ENCODE measurements at places on chromosomes 3 and 15. TPM values are rescaled to one million over a fixed set of nuclear protein-coding genes. Genes with fewer than 3 reads are reported as not detected.

Gene SEMA6D
- 9.9 TPM for total RNA-seq

Gene MST1R
- total RNA-seq = 0.96 TPM

Gene XCR1
- total RNA-seq = not detected

Gene SKOR1
- total RNA-seq = under 0.01 TPM

Gene CFAP44
- total RNA-seq = 35.8 TPM

Gene GRAMD1C
- total RNA-seq = 7.5 TPM

Gene POPDC2
- total RNA-seq = 0.56 TPM

Gene KLF13
- total RNA-seq = 18.6 TPM

Gene CHL1
- not detected for total RNA-seq

Gene CFAP92
- under 0.01 TPM for total RNA-seq

Gene GNAT1
- not detected for total RNA-seq

Gene TGM4
- total RNA-seq = not detected

Gene WDR49
- under 0.01 TPM for total RNA-seq

Gene ATP6V1A
- total RNA-seq = 130 TPM

Gene AHSG
- not detected for total RNA-seq
